Left renal cortex interstitium (tissue), 4 donors: ENCODE measurements at places on chromosomes 1 and 21. TPM values are rescaled to one million over a fixed set of nuclear protein-coding genes. Genes with fewer than 3 reads are reported as not detected.

DNA sequence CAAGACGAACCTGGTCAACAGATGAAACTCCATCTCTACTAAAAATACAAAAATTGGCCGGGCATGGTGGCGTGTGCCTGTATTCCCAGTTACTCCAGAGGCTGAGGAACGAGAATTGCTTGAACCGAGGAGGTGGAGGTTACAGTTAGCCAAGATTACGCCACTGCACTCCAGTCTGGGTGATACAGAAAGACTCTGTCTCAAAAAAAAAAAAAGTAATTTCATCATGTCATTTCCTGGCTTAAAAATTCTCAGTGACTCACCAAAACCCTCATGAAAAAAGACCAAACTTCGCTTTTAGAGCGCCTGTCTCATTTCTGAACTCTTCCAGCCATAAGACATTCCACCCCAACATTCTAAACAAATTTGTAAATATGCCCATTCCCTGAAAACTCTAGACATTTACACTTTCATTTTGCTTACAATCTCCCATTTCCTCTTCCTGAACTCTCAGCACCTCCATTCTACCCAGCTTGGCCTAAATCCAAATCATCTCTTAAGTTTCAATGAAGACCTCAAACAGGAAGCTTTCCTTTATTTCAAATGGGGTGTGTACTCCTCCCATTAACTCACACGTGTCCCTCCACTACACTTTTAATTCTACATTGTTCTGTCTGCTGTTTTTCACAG lies 50.5 kb upstream of the PRRC2C start:
- DNase-seq = no peak

- no peak for DNase-seq
Measured at GRCh38 chr1:23544444-23545389, 13.7 kb upstream of the E2F2 start.

Gene OR2G6
- polyA plus RNA-seq = 0.08 TPM

Gene SLAMF8
- polyA plus RNA-seq = 0.59 TPM

- no peak for DNase-seq
Measured at GRCh38 chr1:68384321-68384813, 65.4 kb downstream of the RPE65 start.

DNA sequence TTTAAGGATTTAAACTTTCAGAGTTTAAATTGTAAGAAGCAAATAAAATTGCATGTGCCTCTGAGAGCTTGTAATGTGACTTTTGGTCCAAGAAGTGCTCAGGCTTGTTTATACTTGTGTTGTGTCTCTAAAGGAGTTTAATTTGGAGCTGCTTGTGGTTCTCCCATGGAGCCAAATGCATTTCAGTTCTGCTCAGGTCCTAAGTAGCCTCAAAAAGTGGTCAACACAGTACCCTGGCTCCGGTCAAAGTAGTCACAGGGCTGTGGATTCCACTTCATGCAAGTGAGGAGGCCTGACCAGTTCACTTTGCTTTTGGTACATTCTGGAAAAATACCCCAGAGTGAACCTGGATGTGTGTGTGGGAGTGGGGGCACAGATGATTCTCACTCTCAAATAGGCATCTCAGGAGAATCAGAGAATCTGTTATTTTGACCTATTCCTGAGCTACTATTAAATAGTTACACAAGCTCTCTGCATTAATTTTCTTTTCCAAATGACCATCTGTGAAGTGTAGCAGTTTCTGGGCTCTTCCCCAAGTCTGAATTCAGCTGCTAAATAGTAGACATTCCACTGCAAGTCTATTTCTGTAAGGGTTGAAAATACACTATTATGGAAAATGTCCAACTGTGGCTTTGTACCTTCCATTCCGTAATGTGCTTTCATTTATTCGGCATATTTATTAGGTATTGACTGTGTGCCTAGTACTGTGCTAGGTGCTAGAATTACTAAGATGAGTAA lies 31.7 kb upstream of the AGO1 start:
- DNase-seq = peak; percentile 68

DNA sequence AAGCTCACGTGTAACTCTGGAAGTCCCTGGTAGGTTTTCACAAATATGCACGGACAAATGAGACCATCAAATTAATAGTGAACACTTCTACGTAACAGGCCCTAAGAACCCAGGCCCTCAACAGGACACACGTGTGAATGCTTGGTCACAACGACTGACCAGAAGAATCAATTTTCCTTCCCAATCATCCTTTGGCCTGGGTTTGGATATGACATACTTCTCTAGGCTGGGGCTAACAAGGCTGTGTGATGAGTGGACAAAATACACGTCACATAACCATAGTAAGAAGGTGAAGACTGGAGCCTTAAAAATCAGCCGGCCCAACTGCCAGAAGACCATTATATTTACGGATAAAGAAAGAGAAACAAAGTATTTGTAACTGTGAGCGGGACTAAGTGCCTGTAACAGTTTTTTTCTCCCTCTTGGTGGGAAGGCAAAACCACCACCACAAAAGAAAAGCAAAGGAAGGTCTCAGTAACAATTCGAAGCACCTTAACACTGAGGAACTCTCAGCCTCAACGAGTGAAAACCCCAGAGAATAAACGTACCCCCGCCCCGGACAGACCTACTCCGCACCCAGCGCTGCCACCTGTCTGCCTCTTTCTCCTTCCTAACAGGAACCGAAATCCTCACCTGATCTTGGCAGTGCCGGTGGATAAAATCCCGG lies 450 bp downstream of the SDE2 start:
- DNase-seq = no peak

GRCh38 chr21:34055615-34056014 lies 17.8 kb upstream of the MRPS6 start:
- DNase-seq = no peak

Gene PLPP3
- polyA plus RNA-seq = 109 TPM

Gene DISP3
- 1.8 TPM for polyA plus RNA-seq

DNA sequence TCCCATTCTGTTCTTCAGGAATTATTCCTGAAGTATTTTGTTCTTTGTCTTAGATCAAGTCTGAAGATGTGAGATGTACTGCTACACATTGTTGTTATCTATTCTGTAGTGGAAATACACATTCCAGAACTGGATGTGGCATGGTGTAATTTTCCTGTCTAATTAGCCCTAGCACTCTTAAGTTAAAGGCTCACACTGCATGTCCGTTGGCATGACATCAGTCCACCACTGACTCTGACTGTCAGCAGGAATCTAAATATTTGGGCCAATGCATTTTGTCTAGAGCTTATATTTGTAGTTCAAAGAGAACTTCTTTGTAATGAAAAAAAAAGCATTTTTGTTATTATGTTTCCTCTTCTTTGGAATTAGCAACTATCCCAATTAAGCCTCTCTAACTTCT lies 201.0 kb downstream of the S1PR1 start:
- DNase-seq = no peak

Gene NBPF11
- 28.3 TPM for polyA plus RNA-seq

Gene RGS4
- polyA plus RNA-seq = 8.2 TPM

- no peak for DNase-seq
Measured at GRCh38 chr1:233620065-233620464, 6.2 kb downstream of the KCNK1 start.

DNA sequence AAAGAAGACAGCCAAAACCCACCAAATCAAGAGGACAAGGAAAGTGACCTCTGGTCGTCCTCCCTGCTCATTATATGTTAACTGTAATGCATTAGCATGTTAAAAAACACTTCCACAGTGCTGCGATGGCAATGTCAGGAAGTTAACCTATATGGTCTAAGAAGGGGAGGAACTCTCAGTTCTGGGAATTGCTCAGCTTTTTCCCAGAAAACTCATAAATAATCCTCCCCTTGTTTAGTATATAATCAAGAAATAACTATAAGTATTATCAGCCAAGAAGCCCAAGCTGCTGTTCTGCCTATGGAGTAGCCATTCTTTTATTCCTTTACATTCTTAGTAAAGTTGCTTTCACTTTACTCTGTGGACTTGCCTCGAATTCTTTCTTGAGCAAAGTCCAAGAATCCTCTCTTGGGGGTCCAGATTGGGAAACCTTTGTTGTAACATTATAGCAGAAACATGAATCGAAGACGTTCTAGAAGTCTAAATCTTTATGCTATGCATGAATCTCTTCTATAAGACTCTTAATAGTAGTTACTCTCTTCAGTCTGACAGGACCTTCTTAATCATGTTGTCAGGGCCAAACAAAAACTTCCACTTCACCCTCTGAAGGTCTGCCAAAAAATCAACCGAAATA lies 110.0 kb upstream of the VANGL1 start:
- DNase-seq = no peak

Gene SLAMF7
- 0.32 TPM for polyA plus RNA-seq

Gene SERPINC1
- 10.1 TPM for polyA plus RNA-seq

Gene TSPAN2
- 36.9 TPM for polyA plus RNA-seq

Gene CD160
- polyA plus RNA-seq = 0.60 TPM
